Activated naive CD4-positive, alpha-beta T cell treated with anti-CD3 and anti-CD28 coated beads for 36 hours (primary cell): ENCODE measurements at places on chromosomes 3 and 15. TPM values are rescaled to one million over a fixed set of nuclear protein-coding genes. Genes with fewer than 3 reads are reported as not detected.

DNA sequence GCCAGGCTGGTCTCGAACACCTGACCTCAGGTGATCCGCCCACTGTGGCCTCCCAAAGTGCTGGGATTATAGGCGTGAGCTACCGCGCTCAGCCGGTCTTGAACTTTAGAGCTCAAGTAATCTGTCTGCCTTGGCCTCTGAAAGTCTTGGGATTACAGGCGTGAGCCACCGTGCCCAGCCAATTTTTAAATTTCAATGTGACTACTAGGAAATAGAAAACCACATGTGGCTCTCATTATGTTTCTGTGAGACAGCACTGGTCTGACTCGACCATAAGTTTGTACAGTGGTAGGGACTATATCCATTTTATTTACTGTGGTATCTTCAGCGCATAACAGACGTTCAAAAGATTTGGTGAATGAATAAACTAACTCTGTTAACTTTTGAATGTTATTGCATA is 9.1 kb downstream of the ZFAND6 start:
- H3K27ac ChIP-seq: no peak overlapping the region
- DNase-seq: no peak
- no peak overlapping the region for H3K4me3 ChIP-seq
- peaks cover 56% of the 10 kb centered on the region for H3K4me1 ChIP-seq

The AADACL2 gene
- total RNA-seq: not detected

DNA sequence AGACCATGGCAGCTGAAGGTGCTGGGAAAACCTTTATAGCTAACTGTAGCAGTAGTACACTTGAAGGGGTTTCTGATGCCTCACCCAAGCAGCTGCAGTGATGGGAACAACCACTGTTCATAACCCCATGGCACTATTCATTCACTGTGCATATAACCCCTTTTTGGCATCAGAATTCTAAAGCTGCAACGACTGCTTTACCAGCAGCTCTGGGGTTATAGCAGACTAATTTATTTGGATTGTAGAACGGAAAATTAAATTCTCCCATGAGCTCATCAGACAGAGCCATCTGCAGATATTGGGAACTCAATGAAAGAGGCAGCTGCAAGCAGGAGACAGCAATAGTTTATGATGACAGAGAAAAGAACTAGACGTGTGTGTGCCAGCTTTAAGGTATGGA is 28.6 kb downstream of the TFDP2 start:
- peaks cover 1% of the 10 kb centered on the region for H3K36me3 ChIP-seq
- H3K27ac ChIP-seq: no peak overlapping the region
- peaks cover 4% of the 10 kb centered on the region for H3K4me1 ChIP-seq
- H3K27me3 ChIP-seq: no peaks in the 10 kb centered on the region
- no peak for DNase-seq

The BCL2A1 gene
- total RNA-seq: 79.1 TPM

- no peaks in the 10 kb centered on the region for H3K4me1 ChIP-seq
- no peaks in the 10 kb centered on the region for H3K36me3 ChIP-seq
- no peak overlapping the region for H3K27ac ChIP-seq
- no peak for DNase-seq
- no peak overlapping the region for H3K4me3 ChIP-seq
Measured at GRCh38 chr3:65534805-65535204, 503.9 kb downstream of the MAGI1 start.

The CCDC191 gene
- 1.8 TPM for total RNA-seq

The SOX14 gene
- total RNA-seq: not detected

DNA sequence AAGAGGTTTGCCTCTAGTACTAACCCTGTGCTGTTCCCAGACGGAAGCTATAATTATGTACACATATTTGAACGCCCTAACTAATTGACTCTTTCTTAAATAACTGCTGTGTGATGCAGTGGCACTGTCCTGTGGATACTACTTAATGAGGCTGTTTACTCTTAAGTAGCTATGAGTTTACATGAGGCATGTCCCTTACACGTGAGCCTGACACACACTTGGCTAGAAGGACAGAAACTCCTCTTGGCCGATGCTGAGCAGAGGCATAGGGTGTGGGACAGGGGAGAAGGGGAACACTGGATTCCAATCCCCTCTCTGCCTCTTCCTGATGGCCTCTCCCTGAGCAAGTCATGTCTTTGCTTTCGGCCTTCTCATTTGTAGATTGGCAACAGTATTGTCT is 21.9 kb downstream of the EHD4 start:
- H3K27me3 ChIP-seq: no peaks in the 10 kb centered on the region
- H3K4me1 ChIP-seq: no peaks in the 10 kb centered on the region
- no peak overlapping the region for H3K27ac ChIP-seq
- H3K36me3 ChIP-seq: peaks cover 12% of the 10 kb centered on the region
- no peak for DNase-seq

GRCh38 chr3:88267847-88268246 is 118.1 kb downstream of the C3orf38 start:
- no peaks in the 10 kb centered on the region for H3K27me3 ChIP-seq
- no peak for DNase-seq
- H3K4me1 ChIP-seq: no peaks in the 10 kb centered on the region
- H3K36me3 ChIP-seq: no peaks in the 10 kb centered on the region

DNA sequence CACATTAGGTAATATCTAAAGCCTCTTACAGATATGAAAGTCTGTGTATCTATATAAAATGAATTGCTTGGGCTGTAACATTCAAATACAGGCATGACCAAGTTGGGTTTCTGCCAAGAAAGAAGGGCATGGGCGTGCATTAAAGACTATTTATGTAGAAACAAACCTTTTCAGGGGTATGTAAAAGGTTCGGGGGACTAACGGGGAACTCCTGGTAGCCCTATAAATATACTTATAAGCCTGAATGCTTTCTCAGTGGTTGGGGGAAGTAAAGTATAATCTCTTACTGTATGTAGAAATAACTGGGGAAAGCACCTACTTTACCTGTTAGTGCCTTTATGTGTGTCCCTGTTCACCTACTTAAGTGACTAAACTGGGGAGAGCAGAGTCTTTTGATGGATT is 154.5 kb upstream of the TBL1XR1 start:
- no peaks in the 10 kb centered on the region for H3K36me3 ChIP-seq
- H3K27me3 ChIP-seq: no peaks in the 10 kb centered on the region
- no peak overlapping the region for H3K4me3 ChIP-seq
- H3K27ac ChIP-seq: peak overlapping the region; percentile 60
- peaks cover 43% of the 10 kb centered on the region for H3K4me1 ChIP-seq

- H3K27ac ChIP-seq: no peak overlapping the region
- peaks cover 28% of the 10 kb centered on the region for H3K4me1 ChIP-seq
- peaks cover 7% of the 10 kb centered on the region for H3K36me3 ChIP-seq
- H3K4me3 ChIP-seq: no peak overlapping the region
- H3K27me3 ChIP-seq: no peaks in the 10 kb centered on the region
- DNase-seq: no peak
Measured at GRCh38 chr3:59832241-59832640, 782.4 kb upstream of the CFAP20DC start.

GRCh38 chr3:171390051-171390941 is 69.9 kb downstream of the TNIK start:
- no peak for DNase-seq
- peaks cover 12% of the 10 kb centered on the region for H3K36me3 ChIP-seq
- H3K4me3 ChIP-seq: no peak overlapping the region
- peaks cover 27% of the 10 kb centered on the region for H3K4me1 ChIP-seq

- no peaks in the 10 kb centered on the region for H3K4me1 ChIP-seq
- no peaks in the 10 kb centered on the region for H3K27me3 ChIP-seq
- no peaks in the 10 kb centered on the region for H3K36me3 ChIP-seq
- DNase-seq: no peak
- no peak overlapping the region for H3K27ac ChIP-seq
Measured at GRCh38 chr3:82509106-82509842, 747.8 kb upstream of the GBE1 start.

DNA sequence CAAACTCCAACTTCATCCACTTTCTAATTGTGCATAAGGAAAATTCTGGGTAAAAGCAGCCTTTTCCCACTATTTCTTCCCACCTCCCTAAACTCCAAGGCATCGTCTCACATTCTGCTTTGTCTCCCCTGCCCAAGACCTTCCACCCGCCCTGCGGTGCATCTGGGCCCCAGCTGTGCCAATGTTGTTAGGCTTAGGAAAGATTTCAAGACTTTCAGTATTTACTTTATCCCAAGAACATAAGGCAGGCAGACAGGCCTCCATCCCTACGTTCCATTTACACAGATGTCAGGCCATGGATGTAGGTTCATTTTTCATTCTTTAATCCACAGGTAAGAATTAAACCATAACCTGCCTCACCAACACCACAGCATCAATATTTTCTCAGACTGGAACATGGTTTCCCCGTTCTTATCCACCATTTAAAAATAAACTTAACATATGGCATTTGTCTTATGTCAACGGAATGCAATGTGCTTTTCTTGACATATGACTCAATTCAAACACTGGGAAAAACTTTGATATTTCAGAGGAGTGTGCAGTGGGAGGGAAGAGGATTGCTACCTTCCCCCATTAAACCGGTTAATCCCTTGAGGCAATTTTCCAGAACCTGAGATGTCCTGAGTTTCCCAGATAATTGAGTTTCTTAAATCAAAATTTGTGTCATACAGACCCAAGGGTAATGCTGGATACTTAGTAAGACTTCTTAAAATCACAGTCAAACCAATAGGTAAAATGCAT is 238.0 kb upstream of the LRIG1 start:
- no peaks in the 10 kb centered on the region for H3K36me3 ChIP-seq
- no peak overlapping the region for H3K4me3 ChIP-seq
- no peaks in the 10 kb centered on the region for H3K27me3 ChIP-seq
- no peak for DNase-seq
- H3K27ac ChIP-seq: no peak overlapping the region
- H3K4me1 ChIP-seq: no peaks in the 10 kb centered on the region

The CAMK2N2 gene
- not detected for total RNA-seq

DNA sequence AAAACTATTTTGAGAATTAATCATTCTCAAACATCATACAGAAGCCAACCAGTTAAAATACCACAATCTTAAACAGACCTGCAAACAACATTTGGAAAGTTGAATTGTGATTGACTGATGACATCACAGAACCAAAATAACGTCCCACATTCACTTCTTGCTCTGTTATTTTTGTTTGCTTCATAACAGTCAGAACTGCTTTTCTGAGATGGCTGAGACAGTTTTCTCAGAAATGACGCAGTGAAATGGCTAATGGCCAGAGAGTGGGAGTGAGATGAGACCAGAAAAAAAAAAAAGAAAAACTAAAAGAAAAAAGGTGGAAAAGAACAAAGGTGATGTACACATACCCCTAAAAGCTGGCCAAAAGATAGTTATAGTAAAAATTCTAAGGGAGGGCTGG is 1061.2 kb downstream of the FHIT start:
- no peaks in the 10 kb centered on the region for H3K27me3 ChIP-seq
- H3K27ac ChIP-seq: no peak overlapping the region
- peaks cover 28% of the 10 kb centered on the region for H3K4me1 ChIP-seq
- no peak overlapping the region for H3K4me3 ChIP-seq

- H3K27me3 ChIP-seq: peaks cover 5% of the 10 kb centered on the region
- peak; percentile 35 for DNase-seq
- H3K36me3 ChIP-seq: no peaks in the 10 kb centered on the region
- no peak overlapping the region for H3K27ac ChIP-seq
- no peaks in the 10 kb centered on the region for H3K4me1 ChIP-seq
Measured at GRCh38 chr3:56251343-56251945, 216.8 kb downstream of the ERC2 start.

DNA sequence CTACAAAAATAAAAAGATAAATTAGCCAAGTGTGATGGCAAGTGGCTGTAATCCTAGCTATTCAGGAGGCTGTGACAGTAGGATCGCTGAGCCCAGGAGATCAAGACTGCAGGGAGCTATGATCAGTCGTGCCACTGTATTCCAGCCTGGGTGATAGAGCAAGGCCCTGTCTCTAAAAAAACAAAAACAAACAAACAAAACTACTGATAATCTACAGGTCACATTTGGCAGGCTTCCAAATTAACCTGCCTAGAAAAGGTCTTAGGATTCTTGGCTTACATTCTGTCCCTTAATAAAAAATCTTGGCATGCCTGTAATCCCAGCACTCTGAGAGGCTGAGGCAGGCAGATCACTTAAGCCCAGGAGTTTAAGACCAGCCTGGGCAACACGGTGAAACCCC is 33.4 kb upstream of the SETD2 start:
- H3K4me1 ChIP-seq: no peaks in the 10 kb centered on the region
- H3K27ac ChIP-seq: no peak overlapping the region
- peaks cover 3% of the 10 kb centered on the region for H3K36me3 ChIP-seq
- no peaks in the 10 kb centered on the region for H3K27me3 ChIP-seq
